CD4-positive, alpha-beta T cell treated with Interleukin-21 for 1 hour (primary cell): ENCODE measurements at places on chromosomes 7 and 10.

- no peak for DNase-seq
These were observed 70.3 kb downstream of the CALML3 start for GRCh38 chr10:5595095-5595494.

- no peak for DNase-seq
These were observed 58.8 kb upstream of the LANCL2 start for GRCh38 chr7:55306331-55306730.

- DNase-seq, result no peak
These were observed 68.5 kb downstream of the EZH2 start for GRCh38 chr7:148815612-148816011.

DNA sequence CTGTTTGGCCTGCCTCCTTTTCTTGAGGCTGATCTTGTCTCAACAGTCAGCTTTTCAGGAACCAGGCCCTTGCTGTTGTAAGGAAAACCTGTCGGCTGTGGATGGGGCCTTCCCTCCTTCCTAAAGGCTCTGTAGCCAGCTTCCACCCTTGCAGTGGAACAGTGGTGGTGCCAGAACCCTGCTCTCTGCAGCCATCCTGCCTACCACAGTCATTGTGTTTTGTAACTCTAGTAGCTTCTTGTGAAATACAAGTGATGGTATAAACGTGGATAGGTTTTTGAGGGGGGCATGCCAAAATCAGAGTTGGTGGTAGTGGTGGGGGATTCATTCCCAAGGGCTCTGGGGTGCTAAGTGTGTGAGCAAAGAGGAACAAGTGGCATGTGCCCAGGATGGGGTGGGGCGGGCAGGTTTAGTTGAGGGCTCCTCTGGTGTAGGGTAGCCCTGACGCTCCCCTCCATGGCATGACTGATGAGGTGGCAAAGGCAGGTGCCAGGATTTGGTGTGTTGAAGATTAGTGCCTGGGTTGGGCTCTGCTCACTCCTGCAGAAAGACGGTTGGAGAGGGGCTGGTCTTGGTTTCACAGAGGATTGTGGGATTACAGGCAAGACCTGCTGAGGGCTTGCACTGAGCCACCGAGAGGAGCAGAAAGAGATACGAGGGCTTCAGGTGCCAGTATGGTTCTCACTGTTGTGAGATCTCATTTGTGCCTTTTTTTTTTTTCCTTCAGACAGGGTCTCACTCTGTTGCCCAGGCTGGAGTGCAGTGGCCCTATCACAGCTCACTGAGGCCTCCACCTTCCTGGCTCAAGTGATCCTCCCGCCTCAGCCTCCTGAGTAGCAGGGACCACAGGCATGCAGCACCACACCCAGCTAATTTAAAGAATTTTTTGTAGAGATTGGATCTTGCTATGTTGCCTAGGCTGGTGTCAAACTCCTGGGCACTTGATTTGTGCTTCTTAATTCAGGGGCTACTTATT lies 7.4 kb downstream of the TSPAN14 start:
- DNase-seq, result no peak

DNA sequence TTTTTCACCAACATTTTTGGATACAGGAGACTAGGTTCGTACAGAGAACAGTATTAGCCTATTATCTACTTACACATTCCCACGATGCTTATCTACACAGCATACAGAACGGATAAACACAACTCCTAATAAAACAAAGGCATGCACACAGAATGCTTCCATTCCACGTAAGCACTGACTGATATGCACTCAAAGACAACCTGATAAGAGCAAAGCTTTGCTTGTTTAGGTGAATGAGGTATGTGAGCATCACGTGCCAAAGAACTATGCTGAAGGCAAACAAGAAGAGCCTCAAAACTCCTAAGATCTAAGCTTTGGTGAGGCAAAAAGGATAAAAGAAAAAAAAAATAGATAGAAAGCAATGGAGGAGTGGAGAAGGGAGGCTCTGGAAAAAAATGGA lies 413.5 kb upstream of the LRRN3 start:
- DNase-seq, result no peak

DNA sequence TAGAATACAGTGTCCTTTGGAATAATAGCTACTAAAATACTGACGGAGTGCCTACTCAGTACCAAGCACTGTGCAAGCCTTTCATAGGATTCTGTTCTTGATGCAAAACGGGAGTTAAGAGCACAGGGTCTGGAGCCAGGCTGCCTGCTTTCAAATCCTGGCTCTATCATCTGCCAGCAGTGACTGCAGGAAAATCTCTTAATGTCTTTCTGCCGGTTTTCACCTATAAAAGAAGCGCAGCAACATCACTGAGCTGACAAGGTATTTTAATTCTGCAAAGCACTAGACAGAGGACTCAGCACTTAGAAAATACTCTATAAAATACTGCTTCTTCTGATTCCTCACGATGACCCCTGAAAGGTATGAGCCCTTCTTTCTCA lies 659 bp downstream of the FIGNL1 start:
- no peak for DNase-seq

- DNase-seq, result no peak
These were observed 60.3 kb downstream of the PALD1 start for GRCh38 chr10:70538731-70539338.

DNA sequence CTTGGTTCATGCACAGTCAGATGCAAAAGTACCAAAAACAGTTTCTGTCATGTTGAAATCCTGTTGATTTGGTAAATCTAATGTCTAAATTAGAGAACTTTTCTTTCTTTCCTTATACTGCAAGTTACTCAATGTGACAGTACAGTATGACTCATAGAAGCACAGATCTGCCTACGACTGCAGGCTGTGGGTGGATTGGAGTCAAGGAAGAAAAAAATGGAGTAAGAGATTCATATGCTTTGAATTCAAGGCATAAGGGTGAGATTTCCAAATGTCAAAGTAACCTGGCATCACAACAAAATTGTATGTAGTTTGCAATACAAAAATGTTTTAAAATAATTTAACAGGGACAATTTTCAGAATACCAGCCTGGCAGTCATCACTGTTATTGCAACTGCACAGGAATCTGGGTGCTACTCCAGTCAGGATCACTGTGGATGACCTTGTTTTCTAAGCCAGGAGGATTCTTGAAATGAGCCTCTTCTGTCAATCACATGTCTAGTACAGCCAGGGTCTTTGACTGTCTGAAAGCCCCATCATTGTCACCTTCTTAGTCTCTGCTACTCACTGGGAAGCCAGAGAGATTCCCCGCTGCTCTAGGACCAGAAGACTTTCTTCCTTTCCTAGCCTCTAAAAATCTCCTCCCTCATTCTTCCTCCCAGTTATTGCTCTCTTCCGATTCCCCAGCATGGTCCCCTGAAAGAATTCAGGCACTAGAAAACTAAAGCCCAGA lies 83.6 kb downstream of the CD36 start:
- no peak for DNase-seq

DNA sequence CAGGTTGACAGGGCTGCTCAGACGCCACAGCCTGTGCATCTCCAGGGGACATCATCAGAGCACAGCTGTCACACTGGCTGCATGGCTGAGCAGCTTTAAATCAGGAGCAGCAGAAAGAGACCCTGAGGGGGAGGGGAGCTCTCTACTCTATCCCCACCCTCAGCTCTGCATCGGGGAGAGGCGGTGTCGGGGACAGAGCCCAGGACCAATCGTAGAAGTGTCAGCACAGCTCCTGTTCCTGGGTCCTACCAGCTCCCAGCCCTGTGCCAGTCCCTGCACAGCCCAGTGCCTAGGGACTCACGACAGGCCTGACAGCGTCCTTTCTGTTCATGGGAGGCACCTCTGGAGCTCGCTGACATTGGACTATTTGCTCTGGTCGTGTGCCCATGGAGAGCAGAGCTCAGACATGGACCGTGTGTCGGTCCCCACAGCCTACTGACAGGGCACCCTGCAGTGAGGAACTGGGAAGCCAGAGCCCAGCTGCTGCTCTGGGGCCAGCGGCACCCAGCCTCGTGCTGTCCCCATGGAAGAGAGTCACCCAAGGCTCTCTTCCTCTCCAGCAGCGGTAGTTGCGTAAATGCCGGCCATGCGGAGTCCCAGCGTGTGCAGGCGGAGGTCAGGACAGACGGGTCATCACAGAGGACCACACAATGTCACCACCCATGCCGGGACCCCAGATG lies 20.4 kb upstream of the ANTXRL start:
- no peak for DNase-seq

GRCh38 chr7:132859199-132859598 lies 222.7 kb downstream of the CHCHD3 start:
- DNase-seq, result no peak

GRCh38 chr7:152145853-152146466 lies 120.5 kb downstream of the GALNT11 start:
- DNase-seq, result peak; percentile 55

DNA sequence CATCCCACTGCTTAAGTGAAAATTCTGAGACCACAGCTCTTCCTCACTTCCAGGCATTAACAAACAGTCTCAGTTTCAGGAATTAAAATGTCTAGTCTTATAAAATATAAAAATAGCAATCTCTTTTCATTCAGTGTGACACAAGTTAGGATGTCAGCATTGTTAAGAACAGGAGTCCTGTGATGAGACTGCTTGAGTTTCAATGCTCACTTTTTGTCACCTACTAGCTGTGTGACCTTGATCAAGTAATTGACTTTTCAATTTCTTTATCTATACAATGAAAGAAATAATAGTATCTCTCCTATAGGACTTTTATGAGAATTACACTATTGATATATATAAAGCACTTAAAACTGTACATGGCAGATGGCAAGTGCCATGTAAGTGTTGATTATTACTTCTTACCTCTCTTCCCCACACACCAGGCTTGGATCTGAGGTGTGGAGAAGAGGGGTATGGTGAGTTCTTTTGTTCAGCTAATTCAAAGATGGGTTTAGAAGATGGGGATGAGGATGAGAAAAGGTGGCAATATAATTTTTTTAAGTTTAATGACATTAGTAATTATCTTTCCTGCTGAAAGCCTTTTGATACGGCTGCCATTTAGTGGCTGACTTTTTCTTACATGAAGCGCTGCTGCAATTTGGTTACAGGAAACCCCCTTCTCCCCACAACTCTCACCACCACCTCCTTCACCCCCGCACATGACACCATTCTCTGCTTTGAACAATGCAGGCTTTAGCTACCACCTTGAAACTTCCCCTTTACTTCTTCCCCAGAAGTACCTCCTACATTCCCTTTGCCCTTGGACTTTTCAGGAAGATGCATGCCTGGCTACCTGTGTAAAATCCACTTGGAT lies 20.8 kb upstream of the HYAL4 start:
- DNase-seq, result no peak
